Mesenteric fat pad (tissue), 1 donor: ENCODE measurements at places on chromosomes 16 and 17. TPM values are rescaled to one million over a fixed set of nuclear protein-coding genes. Genes with fewer than 3 reads are reported as not detected.

The TP53TG3C gene
- not detected for total RNA-seq

The NPIPA8 gene
- 0.93 TPM for total RNA-seq

The CRHR1 gene
- not detected for total RNA-seq

The SPNS3 gene
- total RNA-seq, result not detected

The SSTR5 gene
- not detected for total RNA-seq

The NEUROD2 gene
- not detected for total RNA-seq

The NOB1 gene
- 41.8 TPM for total RNA-seq

The SULT1A2 gene
- total RNA-seq, result 2.5 TPM

The KIF2B gene
- not detected for total RNA-seq

The TEKT5 gene
- not detected for total RNA-seq

The KRT31 gene
- not detected for total RNA-seq

The CIBAR2 gene
- not detected for total RNA-seq

The C17orf78 gene
- total RNA-seq, result not detected

The TSR1 gene
- 34.5 TPM for total RNA-seq

The KCNJ16 gene
- total RNA-seq, result not detected

The BCL6B gene
- total RNA-seq, result 32.2 TPM

The GNG13 gene
- total RNA-seq, result not detected

The SLC5A10 gene
- not detected for total RNA-seq

The GJC1 gene
- total RNA-seq, result 17.1 TPM

The CX3CL1 gene
- total RNA-seq, result 14.6 TPM

The HBQ1 gene
- total RNA-seq, result not detected

The SMIM36 gene
- total RNA-seq, result not detected

The FADS6 gene
- not detected for total RNA-seq

The CACNG5 gene
- total RNA-seq, result not detected

The AIPL1 gene
- total RNA-seq, result not detected

The MAP2K4 gene
- total RNA-seq, result 31.1 TPM

The TLCD3B gene
- total RNA-seq, result not detected

The UMOD gene
- total RNA-seq, result not detected

The PRR35 gene
- total RNA-seq, result not detected

The NXPH3 gene
- 3.8 TPM for total RNA-seq

The PIK3R6 gene
- 1.6 TPM for total RNA-seq
